ENCODE measurements at places on chromosomes 7 and 10.

DNA sequence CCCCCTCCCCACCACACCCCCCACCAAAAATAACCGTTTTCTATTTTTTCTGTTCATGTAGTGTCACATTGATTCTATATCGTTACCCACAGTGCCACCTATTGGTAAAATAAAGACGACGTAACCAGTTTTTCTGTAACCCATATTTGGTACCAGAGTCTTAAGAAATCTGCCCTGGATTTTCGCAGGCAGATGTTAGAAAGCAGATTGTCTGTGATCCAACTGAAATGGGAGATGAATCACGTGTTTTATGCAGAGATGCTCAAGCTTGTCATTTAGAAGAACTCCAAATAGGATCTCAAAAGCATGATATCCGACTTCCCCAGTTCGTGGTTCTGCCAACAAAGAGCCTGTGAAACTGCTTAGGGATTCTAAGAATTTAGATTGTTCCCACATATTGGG is 261.1 kb upstream of the CSTF2T start:
- ATAC-seq, result peak; percentile 67

- ATAC-seq, result peak; percentile 9
Observed at GRCh38 chr10:94402843-94403379, 570 bp downstream of the TBC1D12 start.

- ATAC-seq, result no peak
Observed at GRCh38 chr7:47149971-47150370, 431.9 kb downstream of the TNS3 start.

DNA sequence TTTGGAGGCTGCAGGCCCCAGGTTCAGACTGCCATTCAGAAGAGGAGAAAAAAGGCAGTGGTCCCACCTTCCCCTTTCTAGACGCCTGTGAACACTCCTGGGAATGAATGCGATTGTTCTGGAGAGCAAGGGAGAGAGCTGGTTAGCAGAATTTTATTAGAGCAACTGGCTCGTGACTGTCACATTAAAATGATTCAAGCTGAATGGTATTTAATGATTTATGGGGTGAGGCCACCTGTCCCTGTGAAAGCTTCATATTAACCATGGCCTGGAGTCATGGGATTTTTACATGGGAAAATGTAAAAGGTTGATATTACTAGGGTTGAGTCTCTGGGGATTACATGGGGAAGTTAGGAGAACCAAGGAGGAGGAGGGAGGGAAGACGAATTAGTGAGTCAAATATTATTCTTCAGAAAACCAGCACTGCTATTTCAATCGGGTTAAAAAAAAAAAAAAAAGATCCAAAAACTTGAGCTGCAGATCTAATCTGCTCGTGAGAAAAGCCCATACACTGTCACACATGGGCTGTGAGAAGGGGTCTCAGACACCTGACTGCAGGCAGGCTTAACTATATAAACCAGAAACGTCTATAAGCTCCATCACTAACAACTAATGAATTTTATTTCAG is 8.3 kb downstream of the CXCL12 start:
- no peak for ATAC-seq

GRCh38 chr7:70533614-70534013 is 598.3 kb upstream of the GALNT17 start:
- peak; percentile 10 for ATAC-seq

- ATAC-seq, result peak; percentile 34
Observed at GRCh38 chr10:106917452-106918055, 247.0 kb downstream of the SORCS1 start.

DNA sequence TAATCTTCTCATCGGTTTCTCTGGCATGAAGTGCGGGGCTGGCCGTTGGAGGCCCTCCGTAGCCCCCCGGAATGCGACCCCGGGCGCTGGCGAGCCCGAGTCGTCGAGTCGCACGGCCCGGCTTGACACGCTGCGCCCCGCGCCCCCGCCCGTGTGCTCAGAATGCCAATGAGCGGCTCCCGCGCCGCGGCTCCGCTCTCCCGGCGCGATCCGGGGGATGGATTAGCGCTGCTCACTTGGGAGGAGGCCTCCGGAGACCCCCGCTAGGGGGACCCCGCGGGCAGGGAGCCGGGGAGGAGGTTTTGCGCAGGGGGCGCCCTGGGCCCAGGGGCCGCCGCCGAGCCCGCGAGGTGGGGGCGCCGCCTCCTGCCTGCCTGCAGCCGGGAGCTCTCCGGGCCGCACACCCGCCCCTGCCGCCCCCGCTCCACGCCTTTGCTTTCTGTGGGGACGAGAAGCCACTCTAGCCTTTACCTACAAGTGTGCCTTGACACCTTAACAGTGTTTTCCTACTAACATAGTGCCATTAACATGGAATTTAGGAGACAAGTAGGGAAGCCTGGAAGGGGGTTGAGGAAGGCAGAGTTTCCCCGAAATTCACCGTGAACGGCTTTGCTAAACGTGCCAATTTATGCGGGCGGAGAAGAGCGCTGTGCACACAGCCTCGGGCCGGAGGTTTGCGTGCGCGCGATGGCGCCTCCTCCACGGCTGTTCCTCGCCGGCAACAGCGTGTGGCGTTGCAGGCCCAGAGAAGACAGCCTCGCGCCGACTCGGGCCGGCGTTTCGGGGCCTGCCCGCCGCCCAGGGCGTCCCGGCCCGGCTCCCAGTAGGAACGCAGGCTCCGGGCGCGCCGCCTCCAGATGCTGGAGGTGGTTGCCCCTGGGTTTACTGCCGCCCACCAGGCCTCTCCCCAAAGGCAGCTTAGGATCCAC is 7.1 kb downstream of the SHH start:
- no peak for ATAC-seq

- no peak for ATAC-seq
Observed at GRCh38 chr10:11232222-11232961, 214.7 kb downstream of the CELF2 start.

GRCh38 chr10:47283848-47284247 is 16.1 kb upstream of the GDF10 start:
- ATAC-seq, result no peak

GRCh38 chr7:149147072-149147751 is at the start of gene ZNF398:
TSS of gene ZNF398 (plus strand) at chr7:149147453. CDS start at chr7:149147743, 290 bp downstream.
- peak; percentile 95 for ATAC-seq

- no peak for ATAC-seq
Observed at GRCh38 chr7:70586822-70587221, 545.1 kb upstream of the GALNT17 start.

- no peak for ATAC-seq
Observed at GRCh38 chr10:33483816-33484190, 149.3 kb upstream of the NRP1 start.

GRCh38 chr10:78651287-78651686 is 417.5 kb upstream of the ZMIZ1 start:
- no peak for ATAC-seq

DNA sequence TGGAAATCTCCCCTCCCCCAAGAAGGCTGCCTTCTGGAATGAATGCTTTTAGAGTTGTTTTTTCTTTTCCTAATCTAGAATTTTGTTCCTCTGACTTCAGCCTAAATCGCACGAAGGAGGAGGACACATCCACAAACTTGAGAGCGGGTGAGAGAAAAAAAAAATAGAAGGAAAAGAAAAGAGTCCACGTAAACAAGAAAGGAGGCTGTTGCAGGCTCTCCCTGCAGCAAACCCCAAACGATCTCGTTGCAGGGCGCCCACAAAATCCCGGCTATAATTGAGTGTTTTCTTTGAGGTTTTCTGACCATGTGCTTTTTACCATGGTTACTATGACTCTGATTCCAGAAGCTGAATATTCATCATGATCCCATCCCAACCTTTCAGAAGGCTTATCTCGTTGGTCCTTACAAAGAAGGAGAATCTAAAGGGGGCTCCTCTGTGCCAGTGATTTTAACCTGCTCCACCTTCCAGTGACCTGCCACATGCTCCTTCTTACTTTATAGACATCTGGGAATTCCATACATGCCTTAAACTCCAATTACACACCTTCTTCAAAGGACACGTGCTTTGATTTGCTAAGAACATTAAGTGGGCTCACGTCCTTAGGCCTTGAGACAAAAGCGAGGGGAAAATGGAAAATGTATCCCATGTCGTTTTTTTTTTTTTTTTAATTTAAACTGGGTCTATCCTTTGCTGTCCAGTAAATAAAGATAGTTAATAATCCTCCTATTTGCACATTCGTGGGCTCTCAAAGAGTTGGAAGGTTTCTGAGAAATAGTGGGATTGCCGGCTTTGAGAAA is 5.8 kb downstream of the TWIST1 start:
- no peak for ATAC-seq

GRCh38 chr10:78961760-78962159 is 107.0 kb upstream of the ZMIZ1 start:
- ATAC-seq, result no peak

- no peak for ATAC-seq
Observed at GRCh38 chr10:77116904-77117303, 520.7 kb downstream of the KCNMA1 start.

GRCh38 chr10:1134156-1134555 is 78.0 kb downstream of the WDR37 start:
- no peak for ATAC-seq

- ATAC-seq, result no peak
Observed at GRCh38 chr7:116730097-116731022, 58.4 kb downstream of the MET start.

DNA sequence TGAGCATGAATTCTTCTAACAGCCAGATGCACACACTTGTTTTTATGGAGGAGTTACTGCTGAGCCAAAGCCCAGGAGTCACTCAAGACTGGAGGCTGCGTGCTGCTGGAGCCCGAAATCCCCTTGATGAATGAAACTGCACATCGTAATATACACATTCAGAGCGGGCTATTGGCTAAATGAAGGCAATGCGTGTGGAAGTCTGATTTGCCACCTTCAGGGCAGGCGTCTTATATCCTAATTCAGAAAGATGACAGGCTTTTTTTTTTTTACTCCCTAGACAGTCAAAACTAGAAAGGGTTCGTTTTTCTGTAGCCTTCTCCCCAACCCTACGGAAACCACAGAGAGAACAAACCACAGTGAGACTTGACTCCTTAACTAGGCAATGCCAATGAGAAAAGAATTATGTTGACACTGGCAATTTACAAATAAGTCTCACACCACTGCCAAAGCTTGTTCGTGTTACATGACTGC is 227.2 kb upstream of the KLF14 start:
- no peak for ATAC-seq

GRCh38 chr7:142913051-142913450 is 20.5 kb downstream of the TRPV5 start:
- ATAC-seq, result no peak

DNA sequence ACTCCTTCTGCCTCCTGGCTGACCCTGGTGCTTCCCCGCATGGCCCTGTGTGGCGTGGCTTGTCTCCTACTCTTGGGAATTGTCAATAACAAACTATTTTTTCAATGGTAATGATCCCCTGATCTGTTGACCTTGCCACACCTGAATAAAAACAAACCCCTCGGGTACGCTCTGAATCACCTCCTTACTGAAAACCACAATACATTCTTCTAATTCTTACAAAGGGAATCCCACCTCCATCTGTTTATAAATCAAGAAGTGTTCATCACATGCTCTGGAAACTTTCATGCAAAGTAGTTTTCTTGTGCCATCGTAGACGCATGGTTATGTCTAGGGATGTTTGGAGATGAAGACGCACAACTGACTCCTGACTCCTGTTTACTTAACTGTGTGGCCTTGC is 245.8 kb downstream of the FRMD4A start:
- ATAC-seq, result no peak

DNA sequence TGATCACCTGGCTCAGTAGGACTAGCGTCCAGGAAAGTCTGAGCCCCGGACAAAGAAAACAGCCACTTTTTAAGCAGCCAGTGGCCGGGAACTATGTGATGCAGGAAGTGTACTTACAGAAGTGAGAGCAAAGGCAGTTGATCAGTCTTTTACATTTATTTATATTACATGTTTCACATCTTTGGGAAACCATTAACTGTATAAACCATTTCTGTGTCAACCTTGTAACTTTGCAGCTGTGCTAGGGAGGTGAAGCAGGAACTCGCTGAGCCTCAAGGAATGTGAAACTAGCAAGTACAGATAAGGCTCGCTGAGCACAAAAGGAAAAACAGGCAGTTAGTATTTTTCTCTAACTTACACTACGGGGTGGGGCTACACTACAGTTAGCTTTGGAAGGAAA is 39.9 kb upstream of the HECW1 start:
- ATAC-seq, result no peak

DNA sequence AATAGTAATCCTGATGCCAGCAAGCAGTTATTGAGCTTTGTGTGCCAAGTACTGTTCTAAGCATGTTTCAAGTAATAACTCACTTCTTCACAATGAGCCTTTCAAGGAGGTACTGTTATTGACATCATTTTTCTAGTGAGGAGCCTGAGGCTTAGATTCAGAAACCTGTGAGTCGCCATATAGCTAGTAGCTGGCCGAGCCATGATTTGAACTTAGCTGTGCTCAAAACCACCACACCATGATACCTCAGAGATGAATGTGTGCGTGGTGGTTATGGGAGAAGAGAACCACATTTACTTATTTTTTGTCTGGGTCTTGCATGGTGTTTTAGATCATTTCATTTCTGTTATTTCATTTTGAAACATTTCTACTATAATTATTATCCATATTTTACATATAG is 578.9 kb downstream of the AUTS2 start:
- no peak for ATAC-seq

DNA sequence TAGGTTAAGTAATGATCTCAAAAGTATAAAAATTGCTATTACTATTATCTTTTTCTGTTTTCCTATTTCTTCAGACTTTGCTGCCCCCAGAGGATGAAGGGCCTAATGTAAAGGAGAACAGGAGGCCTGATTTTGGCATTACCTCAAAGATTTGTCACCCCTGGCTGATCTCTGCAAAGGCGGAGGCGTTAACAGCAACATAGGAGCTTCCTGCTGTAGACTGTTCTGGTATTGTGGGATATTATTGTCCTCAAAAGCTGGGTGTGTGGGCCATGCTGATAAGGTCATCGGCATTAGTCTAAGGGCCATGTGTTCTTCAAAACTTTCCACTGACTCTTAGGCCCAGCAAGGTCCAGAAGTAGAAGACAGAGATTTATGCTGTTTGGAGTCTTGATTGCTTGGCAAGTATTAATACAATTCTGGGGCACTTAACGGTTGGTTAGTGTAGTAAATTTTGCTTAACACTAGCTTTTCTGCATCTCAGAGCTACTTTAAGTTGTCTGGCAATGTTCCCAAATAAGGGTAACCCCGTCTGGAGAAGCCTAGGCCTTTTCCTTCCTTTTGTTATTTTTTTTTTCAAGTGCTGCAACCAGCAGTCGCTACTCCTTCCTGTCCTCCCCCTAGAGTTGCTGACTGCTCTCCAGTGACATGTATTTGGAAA is 14.0 kb upstream of the ENTPD1 start:
- ATAC-seq, result peak; percentile 83

DNA sequence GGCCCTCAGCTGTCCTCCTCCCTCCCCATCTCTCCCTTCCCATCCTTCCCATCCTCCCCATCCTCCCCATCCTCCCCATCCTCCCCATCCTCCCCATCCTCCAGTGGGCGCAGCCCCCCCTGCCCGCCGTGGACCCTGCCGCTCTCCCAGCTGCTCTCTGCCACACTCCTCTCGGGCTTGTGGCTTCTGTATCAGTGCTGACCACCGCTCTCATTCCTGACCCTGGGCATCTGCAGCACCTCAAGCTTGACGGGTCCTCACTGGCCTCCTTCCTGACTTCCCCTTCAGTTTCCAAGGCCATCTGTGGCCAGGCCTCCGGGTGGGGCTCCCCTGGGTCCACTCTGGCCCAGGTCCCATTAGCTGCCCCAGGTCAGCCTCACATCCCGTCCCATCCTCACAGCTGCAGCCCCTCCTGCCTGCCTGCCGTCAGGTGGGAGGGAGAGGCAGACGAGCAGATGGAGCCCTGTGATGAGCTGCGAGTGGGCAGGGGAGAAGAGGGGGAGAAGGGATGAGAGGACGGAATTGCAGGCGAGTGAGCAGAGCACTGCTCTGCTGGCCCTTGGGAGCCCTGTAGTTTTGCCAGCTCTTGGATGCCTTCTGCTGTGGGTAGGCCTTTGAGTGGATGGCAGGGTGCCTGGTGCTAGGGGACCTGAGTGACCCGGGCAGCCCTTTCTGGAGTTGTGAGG is 35.7 kb downstream of the LHPP start:
- no peak for ATAC-seq
